ENCODE measurements at places on chromosomes 5 and 9. TPM values are rescaled to one million over a fixed set of nuclear protein-coding genes. Genes with fewer than 3 reads are reported as not detected.

GRCh38 chr9:114558027-114558675, 29.4 kb upstream of the ATP6V1G1 start:
- no peak for DNase-seq

The CCDC180 gene
- polyA plus RNA-seq, result 14.9 TPM

- DNase-seq, result no peak
Observed at GRCh38 chr9:117555964-117556629, 141.2 kb upstream of the ASTN2 start.

GRCh38 chr9:22700171-22700570, 253.5 kb downstream of the DMRTA1 start:
- no peak for DNase-seq

The PRLR gene
- polyA plus RNA-seq, result not detected

The BOD1 gene
- polyA plus RNA-seq, result 80.2 TPM

The BAAT gene
- polyA plus RNA-seq, result 0.54 TPM

- DNase-seq, result peak; percentile 22
Observed at GRCh38 chr5:153896701-153897100, 142.0 kb downstream of the FAM114A2 start.

DNA sequence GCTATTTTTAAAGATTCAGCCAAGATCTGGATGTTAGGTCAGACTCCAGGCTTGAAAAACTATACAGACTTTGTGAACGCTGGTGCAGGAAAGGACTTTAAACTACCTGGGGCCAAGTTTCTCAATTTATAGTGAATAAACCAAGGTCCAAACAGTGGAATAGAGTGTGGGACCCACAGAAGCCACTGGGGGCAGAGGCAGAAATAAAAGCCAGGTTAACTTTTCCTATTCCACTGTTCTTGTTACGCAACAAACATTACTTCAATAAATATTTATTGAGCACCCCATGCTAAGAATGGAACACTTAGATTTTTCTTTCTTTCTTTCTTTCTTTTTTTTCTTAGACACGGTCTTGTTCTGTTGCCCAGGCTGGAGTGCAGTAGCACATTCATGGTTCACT, 11.0 kb upstream of the HAVCR1 start:
- no peak for DNase-seq

The MARCOL gene
- not detected for polyA plus RNA-seq

Measured in muscle of arm (tissue), 14 donors.